ENCODE measurements at places on chromosomes 2 and 18.
A peak's percentile ranks its signal among the peaks of the same experiment; 100 is the strongest.

DNA sequence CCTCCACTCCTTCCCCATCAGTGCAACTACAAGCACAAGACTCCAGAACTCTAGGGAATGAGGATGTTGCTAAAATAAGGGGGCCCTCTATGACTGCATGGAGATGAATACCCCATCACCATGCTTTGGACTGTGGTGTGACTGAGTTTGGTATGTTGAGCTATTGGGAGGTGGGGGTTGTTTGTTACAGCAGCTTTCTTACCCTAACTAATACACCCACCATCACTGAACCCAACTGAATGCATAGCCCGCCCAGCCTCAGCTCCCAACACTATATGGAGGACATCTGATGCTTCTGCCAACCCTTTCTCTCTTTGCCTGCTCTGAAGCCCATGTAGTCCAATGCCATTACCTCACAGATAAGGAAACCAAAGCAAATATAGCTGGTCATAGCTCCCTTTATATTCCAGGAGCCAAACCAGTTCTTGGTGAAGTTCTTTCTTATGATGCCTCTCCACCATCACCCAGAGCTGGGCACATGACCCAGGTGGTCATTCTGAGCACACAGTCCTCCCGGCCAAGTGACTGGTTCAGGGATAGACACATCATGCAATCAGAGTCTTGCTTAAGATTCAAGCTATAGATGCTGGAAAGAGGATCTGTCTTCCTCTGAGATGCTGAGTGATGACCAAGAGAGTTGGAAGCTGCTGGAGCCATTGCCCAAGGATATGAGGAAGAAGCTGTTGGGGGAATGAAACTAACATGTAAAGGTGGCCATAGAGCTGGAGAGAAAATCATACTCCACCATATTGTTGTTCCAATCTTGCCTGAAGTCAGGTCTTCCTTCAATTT is 155.6 kb upstream of the HAAO start:
- no peak for DNase-seq

GRCh38 chr2:56369316-56369715 is 185.5 kb downstream of the CCDC85A start:
- DNase-seq = no peak

DNA sequence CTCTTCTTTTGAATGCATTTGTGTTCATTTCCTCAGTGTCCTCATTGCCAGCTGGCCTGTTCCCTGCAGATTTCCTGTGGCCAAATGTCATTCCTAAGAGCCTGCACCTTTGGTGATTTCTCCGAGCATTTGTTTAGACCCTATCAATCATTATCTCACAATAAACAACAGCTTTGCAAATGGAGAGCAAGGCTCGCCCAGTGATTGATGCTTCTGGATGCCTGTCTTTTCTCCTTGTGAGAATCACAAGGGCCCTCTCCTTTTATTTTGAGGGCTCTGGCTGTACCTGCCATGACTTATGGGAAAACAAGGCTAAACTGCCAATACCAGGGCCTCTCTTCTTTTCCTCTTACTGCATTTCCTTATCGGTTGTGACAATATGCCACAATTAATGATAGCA is 1454.4 kb upstream of the CELF4 start:
- no peak for DNase-seq

- no peak for DNase-seq
Measured at GRCh38 chr18:23087352-23087751, 47.9 kb upstream of the CABLES1 start.

DNA sequence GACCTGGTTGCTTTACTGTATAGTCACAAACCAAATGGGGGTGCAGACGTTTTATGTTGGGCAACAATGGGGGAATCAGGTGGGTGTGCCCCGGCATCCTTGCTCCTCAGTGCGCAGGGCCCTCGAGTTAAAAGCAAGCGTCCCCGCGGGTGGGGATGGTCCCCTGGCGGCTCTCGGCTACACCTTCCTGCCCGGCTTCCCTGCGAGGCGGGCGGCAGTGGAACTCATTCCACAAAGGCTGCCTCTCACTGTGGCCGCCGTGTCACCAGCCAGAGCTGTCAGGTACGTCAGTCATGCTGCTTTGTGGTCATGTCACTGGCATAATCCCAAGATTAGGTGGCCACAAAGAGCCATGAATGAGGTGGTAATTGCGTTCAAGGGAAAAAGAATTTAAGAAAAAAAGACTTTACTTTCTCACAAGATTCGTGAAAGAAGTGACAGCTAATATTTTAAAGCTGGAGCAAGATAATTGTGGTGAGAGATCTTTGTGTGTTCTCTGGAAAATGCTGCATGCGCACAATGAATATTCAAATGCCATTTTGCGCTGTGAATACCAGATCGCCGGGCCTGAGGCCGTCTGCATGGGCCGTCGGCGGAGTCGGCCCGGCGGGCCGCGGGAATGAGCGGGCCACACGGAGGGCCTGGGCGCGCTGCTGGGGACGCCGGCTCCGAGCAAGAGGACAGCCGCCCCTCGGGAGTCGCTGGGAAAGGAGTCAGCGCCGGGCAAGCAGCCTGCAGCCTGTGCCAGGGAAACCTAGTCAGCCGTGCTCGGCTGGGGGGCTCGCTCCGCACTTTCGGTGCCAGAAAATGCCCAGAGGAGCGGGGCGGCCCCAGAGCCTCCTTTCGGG is 82.3 kb upstream of the LDLRAD4 start:
- no peak for DNase-seq

- DNase-seq = no peak
Measured at GRCh38 chr2:23489471-23490322, 104.7 kb downstream of the KLHL29 start.

GRCh38 chr18:21550510-21550970 is 50.0 kb downstream of the ESCO1 start:
- DNase-seq = no peak

- DNase-seq = no peak
Measured at GRCh38 chr2:112085916-112086669, 31.0 kb downstream of the TMEM87B start.

DNA sequence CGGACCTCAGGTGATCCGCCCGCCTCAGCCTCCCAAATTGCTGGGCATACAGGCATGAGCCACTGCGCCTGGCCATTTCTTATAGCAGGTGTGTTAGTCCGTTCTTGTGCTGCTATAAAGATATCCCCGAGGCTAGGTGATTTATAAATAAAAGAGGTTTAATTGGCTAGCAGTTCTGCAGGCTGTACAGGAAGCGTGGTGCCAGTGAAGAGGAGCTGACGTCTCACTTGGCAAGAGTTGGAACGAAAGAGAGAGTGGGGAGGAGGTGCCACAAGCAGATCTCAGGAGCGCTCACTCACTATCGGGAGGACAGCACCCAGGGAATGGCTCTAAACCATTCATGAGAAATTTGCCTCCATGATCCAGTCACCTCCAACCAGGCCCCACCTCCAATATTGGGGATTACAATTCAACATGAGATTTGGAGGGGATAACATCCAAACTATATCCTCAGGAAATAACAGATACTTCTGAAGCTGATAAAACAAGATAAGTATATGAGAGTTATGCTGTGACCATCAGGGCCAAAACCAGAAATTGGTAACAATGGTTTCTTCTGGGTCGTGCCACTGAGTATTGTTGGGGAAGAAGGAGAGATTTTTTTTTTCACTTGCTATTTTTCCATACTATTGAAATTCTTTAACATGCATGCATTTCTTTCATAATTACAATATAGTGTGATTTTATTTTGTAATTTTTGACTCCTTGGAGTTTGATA is 7.4 kb upstream of the RMC1 start:
- DNase-seq = no peak

DNA sequence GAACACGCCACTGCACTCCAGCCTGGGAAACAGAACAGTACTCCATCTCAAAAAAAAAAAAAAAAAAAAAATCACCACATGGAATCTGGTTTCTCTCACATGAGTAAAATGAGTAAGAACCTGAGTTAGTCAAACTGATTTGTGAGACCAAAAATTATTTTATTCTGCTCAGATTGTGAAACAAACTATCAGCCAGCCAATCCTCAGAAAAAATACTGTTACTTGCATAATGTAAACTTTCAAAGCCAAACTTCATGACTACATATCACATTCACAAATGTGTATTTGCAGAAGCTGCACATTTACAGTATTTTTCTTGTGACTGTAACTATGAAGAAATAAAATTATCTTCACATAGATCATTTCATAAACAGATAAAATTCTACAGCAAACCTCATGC is 23.2 kb downstream of the SUMO1 start:
- DNase-seq = no peak

DNA sequence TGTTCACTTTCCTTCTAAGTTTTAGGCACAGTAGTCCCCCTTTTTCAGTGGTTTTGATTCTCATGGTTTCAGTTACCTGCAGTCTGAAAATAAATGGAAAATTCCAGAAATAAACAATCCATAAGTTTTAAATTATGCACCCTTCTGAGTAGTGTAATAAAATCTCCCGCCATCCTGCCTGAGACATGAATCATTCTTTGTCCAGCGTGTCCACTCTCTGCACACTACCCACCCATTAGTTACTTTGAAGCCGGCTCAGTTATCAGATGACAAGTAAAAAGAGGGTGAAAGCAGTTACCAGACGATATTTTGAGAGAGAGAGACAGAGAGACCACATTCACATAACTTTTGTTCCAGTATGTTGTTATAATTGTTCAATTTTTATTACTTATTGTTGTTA is 400.5 kb downstream of the TMX3 start:
- no peak for DNase-seq

GRCh38 chr2:151423760-151424159 is 14.1 kb downstream of the RIF1 start:
- DNase-seq = no peak

GRCh38 chr2:229909090-229909489 is 12.7 kb downstream of the TRIP12 start:
- no peak for DNase-seq

DNA sequence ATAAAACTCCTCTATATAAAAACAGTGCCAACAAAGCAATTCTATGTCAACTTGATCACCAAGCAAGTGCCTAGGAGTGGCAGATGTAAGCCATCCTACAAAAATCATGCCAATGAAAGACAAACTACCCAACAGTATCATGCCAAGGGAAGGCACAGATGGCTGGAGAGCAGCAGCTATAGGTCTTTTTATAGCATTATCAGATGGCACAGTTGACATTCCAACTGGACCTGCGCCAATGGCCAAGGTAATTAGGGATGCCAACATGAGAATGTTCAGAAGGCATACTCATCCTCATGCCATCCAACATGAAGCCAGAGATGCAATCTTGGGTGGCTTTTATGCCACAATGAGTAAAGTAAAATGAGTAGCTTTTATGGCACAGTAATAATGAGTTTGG is 237.3 kb downstream of the OTX1 start:
- no peak for DNase-seq

GRCh38 chr2:155062250-155062921 is 363.9 kb downstream of the KCNJ3 start:
- no peak for DNase-seq

DNA sequence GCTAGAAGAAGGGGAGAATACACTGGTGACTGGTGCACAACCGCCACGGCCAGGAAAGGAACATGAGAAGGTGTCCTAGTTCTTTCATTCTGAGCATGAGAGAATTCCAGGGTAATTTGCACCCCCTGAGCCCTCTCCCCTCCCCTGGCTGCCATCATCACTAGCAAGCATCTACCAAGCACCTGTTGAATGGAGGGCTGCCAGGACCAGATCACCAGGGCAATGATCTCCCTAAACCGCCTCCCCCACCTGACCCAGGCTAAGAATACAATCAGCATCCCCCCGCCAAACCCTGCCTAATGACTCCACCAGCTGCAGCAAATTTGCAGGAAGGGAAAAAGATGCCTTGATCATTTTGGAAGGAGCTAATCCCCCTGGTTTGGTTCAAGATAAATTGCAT is 100.2 kb downstream of the STPG4 start:
- no peak for DNase-seq

- DNase-seq = no peak
Measured at GRCh38 chr2:73448856-73449255, 63.2 kb downstream of the ALMS1 start.

DNA sequence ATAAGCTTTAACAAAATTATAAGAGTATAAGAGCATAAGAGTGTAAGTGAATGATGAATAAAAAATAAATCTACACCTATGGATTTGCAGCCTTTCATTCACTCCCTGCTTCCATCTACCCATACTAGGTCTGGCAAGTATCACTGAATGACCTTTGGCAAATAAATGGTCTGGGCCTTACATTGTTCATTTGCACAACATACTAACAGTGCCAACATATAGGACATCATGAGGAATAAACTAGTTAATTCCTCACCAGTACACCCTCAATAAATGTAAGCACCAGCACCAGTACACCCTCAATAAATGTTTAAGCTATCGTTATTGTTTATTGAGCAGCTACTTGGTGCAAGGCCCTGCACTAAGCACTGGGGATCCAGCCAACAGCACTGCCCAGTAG is 26.9 kb downstream of the STAT1 start:
- DNase-seq = no peak

DNA sequence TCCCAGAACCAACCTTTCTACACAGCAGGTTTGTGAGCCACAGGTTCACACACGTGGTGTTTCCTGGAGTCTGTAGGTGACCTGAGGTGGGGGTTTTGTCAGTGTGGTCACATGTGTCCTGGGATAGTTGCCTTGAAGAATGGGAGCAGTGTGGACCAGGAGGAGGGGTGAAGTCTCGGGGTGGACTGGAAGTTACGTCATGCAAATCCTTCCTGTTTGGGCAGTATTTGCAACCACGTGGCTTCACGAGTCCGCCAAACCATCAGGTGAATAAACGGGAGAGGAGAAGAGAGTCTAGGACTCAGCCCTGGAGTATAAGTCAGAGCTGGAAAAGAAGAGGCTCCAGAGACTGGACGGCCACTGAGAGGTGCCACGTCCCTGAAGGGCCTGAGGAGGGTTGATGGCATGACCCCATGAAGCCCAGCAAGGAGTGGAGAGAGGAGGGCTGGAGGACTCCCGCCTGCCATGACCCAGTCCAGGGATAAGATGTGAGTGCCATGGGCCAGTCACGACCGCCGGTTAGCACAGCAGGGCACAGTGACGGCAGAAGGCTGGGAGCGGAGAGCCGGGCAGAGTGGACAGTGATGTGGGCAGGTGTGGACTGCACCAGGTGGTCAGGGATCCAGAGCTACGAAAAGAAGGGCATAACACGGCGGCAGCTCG is 16.5 kb downstream of the LPIN1 start:
- peak; percentile 38 for DNase-seq

GRCh38 chr2:120262150-120262549 is 9.5 kb downstream of the RALB start:
- DNase-seq = no peak

DNA sequence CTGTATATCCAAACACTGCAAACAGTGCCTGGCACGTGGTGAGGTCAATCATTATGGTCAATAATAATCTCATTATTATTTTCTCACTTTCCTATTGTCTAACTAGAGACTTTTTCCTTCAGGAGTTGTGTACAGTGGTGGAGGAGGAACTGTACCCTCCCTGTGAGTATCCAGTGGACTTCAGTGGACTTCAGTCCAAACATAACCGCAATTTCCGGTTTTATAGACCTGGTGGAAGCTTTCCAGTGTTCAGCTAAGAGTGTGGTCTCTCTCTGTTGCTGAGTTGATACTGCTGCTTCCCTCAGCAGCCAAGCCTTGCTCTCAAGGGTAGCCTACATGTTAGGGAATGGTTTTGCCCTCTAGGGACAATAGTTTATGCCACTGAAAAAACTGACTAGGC is 447.1 kb downstream of the TMEM182 start:
- DNase-seq = no peak

- DNase-seq = no peak
Measured at GRCh38 chr2:134718023-134718816, 580 bp downstream of the TMEM163 start.
